RKO (cell line): ENCODE measurements at places on chromosomes 6 and 20.

DNA sequence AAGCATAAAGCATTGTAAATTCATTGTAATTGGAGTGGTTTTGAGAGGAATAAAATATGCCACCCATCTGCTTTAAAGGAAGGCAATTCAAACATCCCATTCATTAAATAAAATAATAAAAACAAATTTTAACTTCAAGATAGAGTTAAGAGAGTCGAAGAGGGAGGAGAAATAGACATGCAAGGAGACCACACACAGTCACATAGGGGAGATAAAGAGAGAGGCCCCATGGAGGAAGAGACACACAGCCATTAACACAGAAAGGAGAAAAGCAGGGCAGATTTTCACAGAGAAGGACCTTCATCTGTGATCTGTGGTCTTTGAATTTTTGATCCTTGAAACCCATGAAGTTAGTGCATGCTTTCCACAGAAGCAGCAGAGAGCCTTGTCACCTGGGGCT, 214.3 kb upstream of the TCF21 start:
- DNase-seq: no peak

GRCh38 chr6:139472351-139473015, 98.0 kb upstream of the CITED2 start:
- no peak for DNase-seq

DNA sequence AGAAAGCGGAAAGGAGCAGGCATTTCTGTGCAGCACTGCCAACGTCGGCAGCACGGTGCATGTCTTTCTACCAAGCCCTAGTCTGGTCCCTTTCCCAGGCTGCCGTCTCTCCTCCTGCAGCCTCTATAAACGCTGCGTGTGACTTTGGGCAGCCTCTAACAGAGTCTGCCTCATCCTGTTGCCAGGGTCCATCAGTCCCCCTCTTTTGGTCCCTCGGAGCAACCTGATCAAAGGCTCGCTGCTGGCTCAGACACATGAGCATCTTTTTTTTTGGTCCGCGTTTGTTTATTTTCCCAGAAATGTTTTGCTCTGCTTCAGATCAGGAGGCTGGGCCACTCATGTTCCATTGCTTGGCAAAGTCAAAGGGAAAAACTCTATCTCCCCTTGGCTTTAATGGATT, 166.8 kb upstream of the CST7 start:
- no peak for DNase-seq

GRCh38 chr6:143361536-143362191, 88.8 kb downstream of the ADAT2 start:
- no peak for DNase-seq

DNA sequence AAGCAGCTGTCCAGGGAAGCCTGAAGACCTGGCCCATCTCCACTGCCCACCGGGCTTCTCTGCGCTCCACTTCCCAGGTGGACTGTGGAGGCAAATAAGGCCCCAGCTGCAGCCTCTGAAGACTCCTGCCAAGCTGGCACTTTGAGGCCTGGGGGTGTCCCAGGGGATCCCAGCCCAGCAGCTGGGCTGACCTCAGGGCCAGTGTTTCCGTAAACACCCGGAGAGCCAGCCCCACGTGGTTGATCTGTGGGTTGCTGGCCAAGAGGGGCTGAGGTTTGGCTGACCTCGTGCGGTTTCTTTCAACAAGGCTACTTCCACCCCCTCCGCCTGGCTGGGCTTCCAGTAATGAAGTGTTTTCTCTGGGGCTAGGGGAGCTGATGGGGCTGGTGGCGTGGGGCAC, 12.4 kb upstream of the CCN5 start:
- no peak for DNase-seq

GRCh38 chr6:144289006-144289405, 3.9 kb downstream of the UTRN start:
- no peak for DNase-seq

DNA sequence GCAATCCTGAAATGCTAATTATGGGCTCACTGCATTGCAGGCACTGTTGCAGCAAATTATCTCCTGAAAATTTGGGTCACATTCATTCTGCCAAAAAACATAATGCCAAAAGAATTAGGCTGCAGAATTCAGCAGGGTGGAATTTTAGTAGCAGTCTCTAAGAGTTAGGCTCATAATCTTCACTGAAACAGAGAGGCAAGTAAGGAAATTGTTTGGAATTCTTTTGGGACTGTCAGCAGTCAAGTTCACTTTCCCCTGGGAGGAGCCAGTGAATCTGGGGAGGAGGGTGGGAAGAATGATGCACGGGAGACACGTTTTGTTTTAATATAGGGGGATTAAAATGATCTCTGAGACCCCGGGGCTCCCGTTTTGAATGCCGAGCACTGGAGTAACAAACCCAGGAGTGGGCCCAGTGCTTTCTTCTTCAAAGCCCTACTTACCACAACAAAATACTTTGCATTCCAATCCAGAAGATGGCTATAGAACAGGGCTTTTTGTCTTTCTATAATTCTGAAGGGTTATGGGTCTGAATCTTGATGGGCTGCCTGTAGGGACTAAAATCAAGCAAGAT, 44.7 kb downstream of the SOBP start:
- no peak for DNase-seq

GRCh38 chr20:59014680-59015389, 4.4 kb upstream of the TUBB1 start:
- DNase-seq: no peak

DNA sequence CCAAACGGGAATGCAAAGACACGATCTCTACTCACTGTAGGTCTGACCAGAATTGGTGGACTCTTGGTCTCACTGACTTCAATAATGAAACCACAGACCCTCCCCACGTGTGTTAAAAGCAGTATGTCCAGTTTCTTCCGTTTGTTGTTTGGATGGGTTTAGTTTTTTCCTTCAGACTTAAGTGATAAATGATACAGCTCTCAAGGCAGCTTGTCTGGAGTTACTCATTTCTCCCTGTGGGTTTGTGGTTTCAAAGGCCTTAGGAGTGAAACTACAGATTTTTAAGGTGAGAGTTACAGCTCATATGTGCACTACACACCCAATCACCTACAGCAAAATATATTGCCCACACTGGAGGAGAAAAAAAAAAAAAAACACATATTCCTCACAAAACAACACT, 86.7 kb upstream of the STMND1 start:
- DNase-seq: no peak

- DNase-seq: no peak
Observed at GRCh38 chr6:134400941-134401340, 83.0 kb upstream of the SGK1 start.

GRCh38 chr20:59646487-59646886, 42.1 kb downstream of the PHACTR3 start:
- no peak for DNase-seq

DNA sequence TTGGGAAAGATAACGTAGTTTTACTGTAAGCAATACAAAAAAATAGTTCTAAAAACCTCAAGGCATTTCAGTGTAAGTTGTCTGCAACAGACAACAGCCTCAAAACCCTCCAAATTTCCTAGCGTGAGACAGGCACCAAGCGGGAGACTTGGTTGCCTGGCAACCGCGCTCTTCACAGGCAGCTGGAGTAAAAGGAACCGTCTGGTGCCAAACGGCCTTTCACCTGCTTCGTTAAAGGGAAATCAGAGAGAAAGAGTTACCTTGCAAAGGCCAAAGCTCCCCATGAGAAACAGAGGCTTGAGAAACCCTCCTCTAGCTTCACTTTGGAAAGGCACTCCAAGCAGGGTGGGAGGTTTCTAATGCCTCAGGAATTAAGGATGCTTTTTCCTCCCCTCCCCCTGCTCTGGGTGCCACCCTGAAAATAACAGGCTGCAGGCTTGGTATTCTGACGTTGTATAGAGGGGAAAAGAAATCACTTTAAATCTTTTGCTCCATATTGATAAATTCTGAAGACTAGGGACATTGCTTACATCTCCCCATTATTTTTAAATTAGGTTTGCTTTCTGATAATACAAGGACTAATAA, 129.7 kb upstream of the UFL1 start:
- no peak for DNase-seq

DNA sequence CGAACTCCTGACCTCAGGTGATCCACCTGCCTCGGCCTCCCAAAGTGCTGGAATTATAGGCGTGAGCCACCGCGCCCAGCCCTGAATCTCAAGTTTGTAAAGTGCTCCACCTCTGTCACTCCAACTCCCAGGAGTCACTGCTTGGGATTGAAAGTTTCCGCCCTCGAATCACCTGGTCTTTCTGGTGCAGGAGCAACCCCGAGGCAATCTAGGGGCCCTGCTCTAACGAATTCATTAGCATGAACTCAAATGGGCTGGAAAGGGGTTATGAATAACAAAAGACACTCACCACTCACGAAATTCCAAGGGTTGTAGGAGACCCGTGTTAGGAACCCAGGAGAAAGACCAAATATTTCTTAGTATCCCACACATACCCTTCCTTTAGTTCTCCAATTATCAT, 26.1 kb downstream of the RBCK1 start:
- DNase-seq: no peak

DNA sequence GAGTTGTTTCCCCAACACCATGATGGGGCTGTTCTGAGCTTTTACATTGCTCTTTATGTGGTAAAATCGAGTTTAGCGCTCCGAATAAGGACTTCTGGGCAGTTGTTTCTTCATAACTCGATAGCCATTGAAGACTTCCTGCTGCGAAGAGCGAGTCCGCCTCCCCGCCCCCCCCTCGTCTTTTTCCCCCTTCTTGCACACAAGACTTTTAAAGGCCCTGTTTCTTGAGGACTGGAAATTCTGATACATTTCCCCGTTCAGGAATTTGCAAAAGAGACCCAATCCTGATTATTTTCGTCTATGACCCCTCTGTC, 1.5 kb upstream of the CITED2 start:
- DNase-seq: peak; percentile 43

GRCh38 chr6:14455427-14455826, 337.9 kb downstream of the CD83 start:
- no peak for DNase-seq

DNA sequence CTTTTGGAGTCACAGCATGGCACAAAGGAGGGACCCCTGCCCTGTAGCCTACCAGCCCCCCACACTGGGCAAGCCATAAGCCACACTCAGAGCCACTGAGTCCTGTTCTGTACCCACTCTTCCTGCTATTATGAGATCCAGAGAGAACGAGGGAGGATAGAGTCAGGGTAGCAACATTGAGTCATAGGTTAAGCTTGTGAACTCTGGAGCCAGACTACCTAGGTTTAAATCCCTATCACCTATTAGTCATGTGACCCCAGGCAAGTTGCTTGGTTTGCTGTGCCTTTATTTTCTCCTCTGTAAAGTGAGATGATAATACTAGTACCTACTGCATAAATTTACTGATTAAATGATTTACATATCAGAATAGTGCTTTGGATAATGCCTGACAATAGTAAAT, 540 bp downstream of the CNBD2 start:
- no peak for DNase-seq

- DNase-seq: no peak
Observed at GRCh38 chr6:42316981-42317380, 99.3 kb upstream of the MRPS10 start.

DNA sequence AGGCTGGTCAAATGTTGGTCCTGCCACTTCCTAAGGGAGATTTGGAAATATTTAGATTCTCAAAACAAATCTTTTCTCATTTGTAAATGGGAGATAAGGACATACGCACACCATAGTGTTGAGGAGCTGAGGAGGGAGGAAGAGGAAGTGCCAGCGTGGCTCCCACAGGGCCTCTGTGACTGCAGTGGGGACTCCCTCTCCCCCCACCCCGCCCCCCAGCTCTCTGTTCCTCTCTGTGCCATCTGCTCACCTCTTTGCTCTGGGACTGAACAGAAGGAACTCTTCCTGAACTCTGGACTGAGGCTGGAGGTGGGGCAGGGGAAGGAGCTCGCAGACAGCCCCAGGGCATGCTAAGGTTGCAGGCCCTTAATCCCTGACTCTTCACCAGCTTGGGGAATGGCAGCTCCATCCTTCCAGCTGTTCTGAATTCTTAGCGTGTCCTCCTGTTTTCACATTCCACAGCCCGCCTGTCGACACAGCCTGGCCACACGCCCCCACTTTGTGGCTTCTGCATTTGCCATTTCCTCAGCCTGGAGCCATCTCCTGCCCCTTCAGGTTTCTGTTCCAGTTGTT, 11.4 kb downstream of the DDX27 start:
- DNase-seq: no peak

- no peak for DNase-seq
Observed at GRCh38 chr6:74755778-74756177, 450.1 kb downstream of the COL12A1 start.
